ENCODE measurements at places on chromosomes 13 and 19.

DNA sequence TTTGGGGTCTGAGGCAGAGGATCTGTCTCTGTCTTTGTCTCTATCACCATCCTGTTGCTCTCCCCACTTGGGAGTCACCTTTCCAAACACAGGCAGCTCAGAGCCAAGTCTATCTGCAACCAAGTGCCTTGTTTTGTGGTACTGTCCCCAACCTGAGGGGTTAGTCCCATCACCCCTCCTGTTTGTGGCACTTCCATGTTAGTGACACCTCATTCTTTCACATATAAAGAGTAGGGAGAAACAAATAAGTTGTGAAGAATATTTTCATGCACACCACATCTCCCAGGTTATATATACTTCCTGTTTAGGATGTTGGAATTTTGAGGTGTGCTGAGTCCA is 3.7 kb downstream of the GDF15 start:
- DNase-seq: no peak

- DNase-seq: peak; percentile 35
Measured at GRCh38 chr19:33795370-33796163, 1.1 kb upstream of the KCTD15 start.

GRCh38 chr19:49019242-49019932 is 2.5 kb upstream of the LHB start:
- DNase-seq: peak; percentile 38

DNA sequence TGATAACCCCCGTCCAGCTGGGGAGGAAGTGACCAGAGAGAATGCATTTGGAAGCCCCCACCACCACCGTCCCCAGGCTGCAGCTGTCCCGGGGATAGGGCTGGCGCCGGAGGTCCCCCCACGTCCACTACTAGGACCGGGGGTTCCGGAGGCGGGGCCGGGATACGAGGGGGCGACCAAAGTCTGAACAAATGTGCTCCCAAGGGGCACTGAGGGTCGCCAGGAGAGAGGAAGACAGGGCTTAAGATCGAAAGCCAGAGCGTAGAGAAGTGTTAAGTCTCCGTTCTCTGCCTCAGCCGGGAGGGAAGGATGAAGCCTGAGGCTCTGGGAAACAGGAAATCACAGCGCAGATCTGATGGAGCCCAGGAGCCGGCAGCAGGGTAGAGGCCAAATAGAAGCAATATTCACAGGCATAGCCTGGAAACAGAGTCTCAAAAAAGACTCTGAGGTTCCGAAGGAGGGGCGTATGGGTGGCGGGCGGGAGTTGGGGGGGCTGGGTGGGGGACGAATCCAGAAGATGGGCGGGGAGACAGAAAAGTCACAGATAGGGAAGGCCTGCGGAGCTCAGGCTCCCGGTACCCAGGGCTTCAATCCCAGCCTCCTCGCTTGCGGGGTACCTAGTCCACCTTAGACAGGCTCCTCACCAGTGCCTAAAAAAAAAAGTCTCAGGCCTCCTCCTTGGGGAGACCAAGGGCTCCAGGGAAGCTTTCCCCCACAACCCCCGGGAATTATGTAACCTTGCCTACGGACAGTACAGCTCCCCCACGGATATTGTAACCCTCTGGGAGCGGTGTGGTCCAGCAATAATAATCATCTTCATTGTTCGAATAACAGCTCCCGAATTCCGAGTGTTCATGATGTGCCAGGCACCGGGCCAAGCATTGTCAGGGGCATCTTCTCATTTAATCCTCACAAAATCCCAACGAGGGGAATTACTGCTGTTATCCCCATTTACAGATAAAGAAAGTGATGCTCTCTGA is 1.1 kb upstream of the ERF start:
- DNase-seq: no peak

DNA sequence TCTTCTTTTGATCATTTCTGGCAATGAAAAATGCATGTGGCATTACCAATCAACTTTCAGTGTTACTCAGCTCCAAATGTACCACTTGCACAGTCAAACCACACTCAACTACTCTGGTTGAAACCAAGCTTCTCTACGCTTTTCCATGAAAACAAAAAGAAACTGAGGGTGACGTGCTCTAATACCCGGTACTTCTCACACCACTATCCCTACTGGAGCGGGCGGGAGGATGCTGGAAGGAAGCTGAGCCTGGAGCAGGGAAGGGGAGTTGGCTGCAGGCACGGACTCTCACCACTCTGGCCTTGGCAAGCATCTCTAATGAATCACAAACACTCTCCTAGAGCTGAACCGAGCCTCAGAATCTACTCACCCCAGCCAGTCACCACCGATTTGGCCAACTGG is 48.2 kb downstream of the STK24 start:
- DNase-seq: no peak

- DNase-seq: no peak
Measured at GRCh38 chr13:26584713-26585112, 27.2 kb downstream of the WASF3 start.

- DNase-seq: no peak
Measured at GRCh38 chr13:37364007-37364406, 234.6 kb downstream of the POSTN start.

GRCh38 chr19:27746691-27747380 is 1466.1 kb downstream of the UQCRFS1 start:
- no peak for DNase-seq

DNA sequence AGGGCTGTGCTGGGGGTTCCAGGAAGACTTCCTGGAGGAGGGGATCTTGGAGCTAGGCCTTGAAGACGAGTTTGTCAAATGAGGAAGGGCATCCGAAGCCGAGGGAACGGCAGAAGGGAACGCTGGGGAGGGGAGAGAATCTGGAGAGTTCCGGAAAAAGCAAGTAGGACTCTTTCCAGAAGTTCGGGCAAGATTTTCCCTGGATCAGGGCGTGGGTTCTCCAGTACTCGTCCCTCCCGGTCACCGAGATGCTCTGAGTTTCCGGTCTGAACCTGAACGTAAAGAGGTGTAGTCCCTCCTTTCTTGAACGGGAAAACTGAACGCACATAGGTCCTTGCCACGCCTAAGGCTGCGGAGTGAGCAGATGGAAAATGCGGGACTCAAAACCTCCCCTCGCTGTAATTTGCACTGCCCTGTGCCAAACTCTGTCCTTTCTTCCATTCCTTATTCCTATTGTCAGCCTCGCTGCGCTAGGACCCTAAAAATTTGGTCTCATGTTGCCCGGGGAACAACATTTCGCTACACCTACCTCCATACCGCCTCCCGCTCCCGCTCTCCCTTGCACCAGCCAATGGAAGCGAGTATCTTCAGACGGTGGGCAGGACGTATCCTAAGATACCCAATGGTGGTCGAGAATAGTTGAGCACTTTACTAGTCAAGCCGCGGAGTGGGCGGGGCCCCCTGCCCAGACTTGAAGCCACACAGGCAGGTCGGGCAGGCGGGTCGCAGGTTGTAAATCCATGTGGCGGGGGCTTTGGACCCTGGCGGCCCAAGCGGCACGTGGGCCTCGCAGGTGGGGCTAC is at the start of gene GTPBP3:
TSS of gene GTPBP3 (plus strand) at position 682 of the 803 bp plus-strand sequence. CDS start at position 741, 59 bp downstream.
- DNase-seq: peak; percentile 99

- DNase-seq: no peak
Measured at GRCh38 chr19:47518139-47518538, 3.3 kb upstream of the NAPA start.

- DNase-seq: no peak
Measured at GRCh38 chr19:41261474-41262190, 2.5 kb upstream of the HNRNPUL1 start.

DNA sequence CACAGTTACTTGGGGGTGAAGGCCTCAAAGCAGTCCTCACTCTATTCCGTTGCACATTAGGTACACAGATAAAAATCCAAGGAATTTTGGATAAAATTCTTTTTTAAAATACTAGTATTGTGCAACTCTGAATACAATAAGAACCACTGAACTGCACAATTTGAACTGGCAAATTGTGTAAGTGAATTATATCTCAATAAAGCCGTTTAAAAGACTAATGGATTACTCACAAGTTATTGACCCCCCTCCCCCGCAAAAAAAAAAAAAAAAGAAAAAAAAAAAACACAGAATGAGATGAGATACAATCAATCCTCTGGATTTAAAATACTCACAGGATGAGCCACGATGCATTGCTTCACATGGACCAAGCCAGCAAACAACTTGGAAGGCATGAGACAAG is 86.4 kb downstream of the CRYL1 start:
- DNase-seq: no peak

GRCh38 chr19:55528030-55528803 is 8.7 kb downstream of the SBK2 start:
- no peak for DNase-seq

DNA sequence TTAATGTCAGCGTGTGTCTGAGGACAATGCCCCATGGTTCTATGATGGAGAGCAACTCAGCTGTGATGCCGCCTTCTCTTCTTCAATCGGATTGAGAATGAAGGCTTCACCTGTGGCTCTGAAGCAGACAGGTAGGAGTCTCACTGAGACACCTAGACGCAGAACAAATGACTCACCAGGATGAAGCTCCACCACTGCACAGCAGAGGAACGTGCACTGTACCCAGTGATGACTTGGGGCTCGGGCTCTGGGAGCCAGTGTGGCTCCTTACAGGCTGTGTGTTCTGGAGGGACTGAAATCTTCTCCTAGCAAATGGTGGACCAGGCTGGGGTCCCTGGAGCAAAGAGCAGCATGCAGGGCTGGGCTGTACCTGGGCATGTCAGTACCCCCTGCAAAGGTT is 44.0 kb downstream of the CCDC70 start:
- DNase-seq: no peak

- no peak for DNase-seq
Measured at GRCh38 chr19:3613818-3614661, 7.4 kb upstream of the TBXA2R start.

DNA sequence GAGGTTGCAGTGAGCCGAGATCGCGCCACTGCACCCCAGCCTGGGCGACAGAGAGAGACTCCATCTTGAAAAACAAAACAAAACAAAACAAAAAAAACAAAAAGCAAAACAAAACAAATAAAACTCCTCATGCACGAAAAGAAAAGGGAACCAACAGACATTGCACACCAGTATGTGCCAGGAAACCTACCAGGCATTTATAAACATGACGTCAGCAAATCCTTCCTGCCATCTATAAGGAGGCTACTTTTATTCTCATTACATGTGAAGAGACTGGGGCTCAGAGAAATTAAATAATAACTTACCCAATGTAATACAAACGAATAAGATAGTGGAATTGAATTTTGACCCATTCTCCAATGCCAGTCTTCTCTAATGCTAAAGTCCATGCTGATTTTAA is 197.2 kb downstream of the NUFIP1 start:
- DNase-seq: no peak

DNA sequence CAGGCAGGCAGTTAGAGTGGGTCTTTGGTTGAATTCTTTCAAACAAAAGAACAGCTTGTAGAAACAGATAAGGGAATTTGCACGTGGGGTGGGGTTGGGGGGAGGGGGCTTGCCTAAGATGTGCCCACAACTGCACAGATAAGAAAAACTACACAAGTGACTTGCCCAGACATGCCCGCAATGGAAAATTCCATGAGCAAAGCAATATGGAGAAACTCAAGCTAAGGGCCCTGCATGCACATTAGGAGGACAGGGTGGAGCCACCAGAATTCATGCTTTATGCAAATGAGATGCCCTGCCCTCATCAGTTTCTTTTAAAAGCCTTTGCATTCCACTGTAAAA is 755.6 kb upstream of the MIR17HG start:
- DNase-seq: no peak

DNA sequence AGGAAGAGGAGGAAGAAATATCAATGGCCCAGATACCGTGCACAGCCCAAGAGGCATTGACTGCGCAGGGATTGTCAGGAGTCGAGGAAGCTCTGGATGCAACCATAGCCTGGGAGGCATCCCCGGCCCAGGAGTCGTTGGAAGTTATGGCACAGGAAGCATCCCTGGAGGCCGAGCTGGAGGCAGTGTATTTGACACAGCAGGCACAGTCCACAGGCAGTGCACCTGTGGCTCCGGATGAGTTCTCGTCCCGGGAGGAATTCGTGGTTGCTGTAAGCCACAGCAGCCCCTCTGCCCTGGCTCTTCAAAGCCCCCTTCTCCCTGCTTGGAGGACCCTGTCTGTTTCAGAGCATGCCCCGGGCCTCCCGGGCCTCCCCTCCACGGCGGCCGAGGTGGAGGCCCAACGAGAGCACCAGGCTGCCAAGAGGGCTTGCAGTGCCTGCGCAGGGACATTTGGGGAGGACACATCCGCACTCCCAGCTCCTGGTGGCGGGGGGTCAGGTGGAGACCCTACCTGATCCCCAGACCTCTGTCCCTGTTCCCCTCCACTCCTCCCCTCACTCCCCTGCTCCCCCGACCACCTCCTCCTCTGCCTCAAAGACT is 36.0 kb downstream of the KEAP1 start:
- DNase-seq: no peak

DNA sequence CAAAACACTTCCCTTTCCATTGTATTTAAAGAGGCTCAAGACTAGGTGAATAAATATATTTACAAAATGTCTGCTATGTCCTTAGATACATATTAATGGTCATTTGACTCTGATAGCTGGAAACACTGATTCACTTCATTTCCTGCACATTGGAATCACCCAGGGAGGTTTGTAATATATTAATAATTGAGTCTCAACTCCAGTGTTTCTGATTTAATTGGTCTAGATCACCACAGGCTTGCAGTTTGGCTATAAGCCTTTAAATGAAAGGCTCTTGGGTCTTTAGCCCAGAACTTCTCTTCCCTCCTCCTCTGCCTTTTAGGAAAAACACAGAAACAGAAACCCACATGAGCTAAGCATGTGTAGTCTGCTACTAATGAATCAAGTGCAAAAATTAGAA is 378.0 kb downstream of the TBC1D4 start:
- no peak for DNase-seq

- DNase-seq: no peak
Measured at GRCh38 chr19:21430675-21431074, 33.7 kb downstream of the ZNF493 start.

DNA sequence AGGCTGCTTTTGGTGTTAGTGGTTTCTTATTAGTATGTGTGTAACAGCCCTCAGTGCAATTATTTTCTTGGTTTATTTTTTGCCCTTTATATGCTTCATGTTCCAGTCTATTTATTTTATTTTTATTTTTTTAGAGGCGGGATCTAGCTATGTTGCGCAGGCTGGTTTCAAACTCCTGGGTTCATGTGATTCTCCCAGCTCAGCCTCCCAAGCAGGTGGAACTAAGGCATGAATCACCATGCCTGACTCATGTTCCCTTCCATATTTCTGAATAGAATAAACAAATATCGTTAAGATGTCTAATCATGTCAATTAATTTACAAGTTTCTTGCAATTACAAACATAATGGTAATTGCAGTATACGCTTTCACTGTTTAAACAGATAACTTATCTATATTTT is 11.7 kb downstream of the SKA3 start:
- DNase-seq: no peak

DNA sequence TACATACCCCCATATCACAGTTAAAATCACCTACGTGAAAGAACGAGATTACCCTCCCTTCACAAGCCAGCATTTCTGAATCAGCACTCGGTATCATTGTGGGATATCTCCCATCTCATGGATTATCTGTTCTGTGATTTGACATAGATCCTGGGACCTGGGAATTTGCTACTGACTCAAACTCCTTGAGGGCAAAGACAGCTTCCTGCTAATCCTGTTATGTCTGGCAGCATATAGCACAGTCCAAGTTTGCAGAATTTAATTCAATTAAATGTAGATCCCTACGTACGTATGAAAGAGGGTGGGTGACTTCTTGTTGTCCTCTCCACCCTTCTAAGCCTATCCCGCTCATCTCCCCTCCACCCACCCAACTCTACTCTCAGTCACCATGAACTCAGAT is 476.5 kb downstream of the KLF5 start:
- no peak for DNase-seq
